Activated CD8-positive, alpha-beta memory T cell treated with anti-CD3 and anti-CD28 coated beads for 1 hour (primary cell): ENCODE measurements at places on chromosomes 11 and 22.

- no peak for DNase-seq
Measured at GRCh38 chr11:134562941-134563471, 151.0 kb upstream of the B3GAT1 start.

DNA sequence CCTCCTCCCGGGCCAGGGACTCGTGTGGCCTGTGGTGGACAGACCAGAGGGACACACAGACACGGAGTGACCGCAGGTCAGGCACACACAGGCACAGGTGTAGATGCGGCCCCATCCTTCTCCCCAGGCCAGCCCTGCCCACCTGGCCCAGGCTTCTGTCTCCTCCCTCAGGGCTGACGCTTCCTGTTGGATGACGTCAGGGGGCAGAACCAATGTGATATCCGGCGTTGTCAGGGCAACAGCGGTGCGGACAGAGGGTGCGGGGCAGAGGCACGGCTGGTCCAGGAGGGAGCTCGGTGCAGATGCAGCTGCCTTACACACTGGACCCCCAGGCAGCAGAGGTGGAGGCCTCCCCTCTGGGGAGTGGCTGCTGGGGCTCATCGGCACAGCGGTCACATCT lies 2.9 kb upstream of the TUBGCP6 start:
- DNase-seq = no peak

GRCh38 chr11:45301537-45302246 lies 15.6 kb upstream of the SYT13 start:
- DNase-seq = no peak

- DNase-seq = no peak
Measured at GRCh38 chr11:5665746-5666401, 19.0 kb downstream of the TRIM5 start.

DNA sequence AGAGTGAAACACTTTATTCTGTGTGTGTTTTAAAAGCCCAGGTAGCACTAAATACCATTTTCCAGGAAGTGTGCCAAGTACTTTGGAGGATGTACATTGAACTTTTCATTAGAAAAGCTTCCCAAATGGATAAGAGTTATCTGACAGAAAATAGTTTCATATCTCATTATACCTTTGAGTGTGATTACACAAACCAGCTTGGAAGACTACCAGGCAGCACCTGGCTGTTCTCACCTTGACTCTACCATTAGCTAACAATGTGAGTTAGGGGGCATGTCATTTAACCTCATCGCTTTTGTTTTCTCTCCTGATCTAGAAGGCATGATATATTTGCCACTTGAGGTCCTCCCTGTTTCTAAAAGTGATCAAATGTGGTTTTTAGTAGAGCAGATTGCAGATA lies 50.2 kb downstream of the GRM5 start:
- no peak for DNase-seq

DNA sequence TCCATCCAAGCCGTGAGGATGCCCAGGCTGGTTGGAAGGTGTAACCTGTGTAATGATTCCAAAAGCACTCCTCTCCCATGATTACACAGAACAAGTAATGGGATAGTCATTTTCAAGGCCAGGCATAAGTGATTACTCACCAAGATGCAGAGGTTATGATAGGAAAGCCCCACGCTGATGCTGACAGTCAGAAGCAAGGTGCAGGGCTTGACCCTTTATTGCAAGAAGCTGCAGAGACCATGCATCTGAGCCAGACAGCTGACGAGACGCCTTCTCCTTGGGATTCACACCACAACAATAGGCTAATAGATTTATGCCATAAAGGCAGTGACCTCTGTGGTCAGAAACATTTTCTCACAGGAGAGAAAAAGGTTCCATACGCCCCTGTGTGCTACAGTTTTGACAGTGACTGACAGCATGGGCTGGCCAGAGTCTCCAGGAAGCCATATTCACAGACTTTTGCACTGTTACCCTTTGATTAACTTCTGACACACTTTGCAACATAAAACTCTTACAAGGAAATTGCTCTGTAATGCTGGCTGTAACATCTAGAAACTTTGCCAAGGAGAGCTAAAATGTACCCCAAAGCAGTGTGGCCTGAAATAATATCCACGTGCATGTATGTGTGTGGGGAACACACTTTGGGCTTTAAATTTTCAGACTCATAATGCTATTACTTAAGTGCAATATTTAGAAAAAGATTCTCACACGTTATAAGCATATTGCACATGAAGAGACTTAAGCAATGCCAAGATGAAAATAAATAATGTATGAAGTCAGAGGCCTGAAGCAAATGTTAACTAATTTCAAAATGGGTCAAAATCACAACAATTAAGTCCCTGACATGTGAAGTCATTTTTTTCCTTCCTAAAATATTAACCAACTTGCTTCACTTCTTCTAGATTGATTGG lies 1079.0 kb upstream of the TENM4 start:
- DNase-seq = no peak

- DNase-seq = no peak
Measured at GRCh38 chr22:32534252-32535235, 59.9 kb downstream of the FBXO7 start.

GRCh38 chr11:129951201-129951865 lies 51.3 kb downstream of the PRDM10 start:
- no peak for DNase-seq

DNA sequence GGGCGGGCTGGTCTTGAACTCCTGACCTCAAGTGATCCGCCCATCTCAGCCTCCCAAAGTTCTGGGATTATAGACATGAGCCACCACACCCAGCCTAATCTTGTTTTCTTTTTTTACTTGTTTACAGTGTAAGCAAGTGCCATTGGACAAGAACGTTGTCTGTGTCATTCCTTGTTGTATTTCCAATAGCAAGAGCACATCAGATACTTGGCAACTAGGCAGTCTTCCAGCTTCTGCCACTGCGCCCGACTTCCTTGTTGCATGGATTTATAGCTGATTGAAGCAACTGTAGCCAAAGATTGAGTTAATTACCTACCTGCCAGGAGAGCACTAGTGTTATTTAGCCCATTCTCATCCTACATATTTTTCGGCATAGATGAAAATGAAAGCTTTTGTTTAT lies 3.1 kb upstream of the SGSM3 start:
- DNase-seq = no peak

- peak; percentile 42 for DNase-seq
Measured at GRCh38 chr11:1568441-1568911, 3.6 kb downstream of the DUSP8 start.

GRCh38 chr22:23827351-23827995 lies 11.3 kb downstream of the DERL3 start:
- no peak for DNase-seq

DNA sequence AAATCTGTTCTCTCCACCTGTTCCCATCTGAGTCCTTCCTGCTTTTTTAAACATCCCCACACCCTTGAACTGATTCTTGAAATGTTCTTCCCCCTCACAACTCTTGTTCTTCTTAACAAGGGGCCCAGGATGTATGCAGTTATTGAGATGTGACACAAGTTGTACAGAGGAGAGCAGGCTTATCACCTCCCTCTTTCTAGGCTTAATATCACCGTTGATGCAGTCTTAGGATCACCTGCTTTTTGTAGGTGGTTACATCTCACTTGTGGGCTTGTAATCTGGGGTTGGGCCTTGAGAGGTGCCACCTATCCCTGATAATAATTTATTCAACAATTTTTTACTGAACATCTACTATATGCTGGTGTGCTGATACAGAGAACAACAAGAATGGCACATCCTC lies 6.2 kb downstream of the CRYBB3 start:
- DNase-seq = no peak

- DNase-seq = no peak
Measured at GRCh38 chr11:59141673-59142460, 789 bp upstream of the FAM111A start.

GRCh38 chr11:58615559-58615958 lies 6.9 kb upstream of the CNTF start:
- no peak for DNase-seq

GRCh38 chr11:102891736-102892135 lies 17.0 kb upstream of the MMP12 start:
- no peak for DNase-seq

- DNase-seq = no peak
Measured at GRCh38 chr22:49951000-49951677, 9.4 kb upstream of the PIM3 start.

DNA sequence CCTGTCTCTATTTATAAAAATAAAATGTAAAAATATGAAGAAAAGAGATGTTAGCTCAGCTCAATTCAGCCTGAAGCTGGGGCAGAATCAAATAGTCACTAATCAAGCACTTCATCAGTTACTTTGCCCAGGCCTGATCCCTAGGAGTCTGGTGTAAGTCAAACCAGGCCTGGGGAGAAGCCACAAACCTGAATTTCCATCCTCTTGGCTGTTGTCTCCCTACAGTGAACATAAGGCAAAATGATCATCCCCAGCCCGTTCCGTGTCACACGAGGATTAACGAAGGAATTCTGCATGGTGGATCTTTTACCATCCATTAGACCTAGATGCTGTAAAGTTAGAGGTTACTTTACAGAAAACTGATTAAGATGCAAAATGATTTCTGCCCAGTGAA lies 6.5 kb upstream of the NAALADL1 start:
- DNase-seq = no peak

GRCh38 chr22:26308467-26308866 lies 120.6 kb upstream of the ASPHD2 start:
- no peak for DNase-seq

- DNase-seq = no peak
Measured at GRCh38 chr11:59267196-59267595, 54.5 kb upstream of the MPEG1 start.

DNA sequence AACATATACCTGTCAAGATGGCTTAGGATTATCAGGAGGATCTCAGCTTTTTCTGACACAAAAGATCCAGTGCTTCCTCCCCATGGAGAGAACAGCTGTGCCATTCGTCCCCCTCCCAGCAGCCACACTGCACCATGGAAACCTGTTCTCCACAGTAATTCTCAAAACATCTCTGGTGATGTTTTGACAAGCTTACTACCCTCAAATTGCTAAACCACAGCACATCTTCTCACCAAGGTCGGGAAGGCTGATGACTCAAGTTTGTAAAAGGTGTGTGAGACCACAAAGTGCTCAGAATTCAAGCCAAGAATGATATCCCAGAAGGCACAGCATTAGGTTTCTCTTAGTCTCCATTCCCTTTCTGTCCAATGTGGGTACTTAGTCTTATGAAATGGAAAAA lies 3.9 kb upstream of the RAB38 start:
- no peak for DNase-seq

GRCh38 chr11:127805771-127806170 lies 781.6 kb downstream of the ETS1 start:
- no peak for DNase-seq

GRCh38 chr11:118857385-118857784 lies 26.3 kb upstream of the CXCR5 start:
- DNase-seq = no peak
